ENCODE measurements at places on chromosomes 5 and 9.

DNA sequence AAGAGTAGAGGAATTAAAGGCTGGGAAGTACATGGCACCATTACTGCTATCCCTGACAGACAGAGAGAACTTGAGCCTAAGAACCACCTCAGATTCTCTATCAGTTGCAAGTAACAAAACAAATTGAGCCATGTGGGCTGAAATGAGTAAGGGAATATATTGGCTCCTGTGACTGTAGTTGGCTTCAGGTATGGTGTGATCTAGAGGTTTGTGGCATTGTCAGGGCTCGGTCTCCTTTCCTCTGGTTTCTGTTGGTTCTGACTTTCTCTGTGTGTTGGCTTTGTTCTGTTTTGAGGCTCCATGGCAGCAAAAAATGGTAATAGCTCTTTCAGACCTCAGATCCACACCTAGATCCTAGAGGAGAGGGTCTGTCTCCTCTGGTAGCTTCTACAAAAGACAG lies 5.7 kb downstream of the GALNT10 start:
- DNase-seq, result no peak

DNA sequence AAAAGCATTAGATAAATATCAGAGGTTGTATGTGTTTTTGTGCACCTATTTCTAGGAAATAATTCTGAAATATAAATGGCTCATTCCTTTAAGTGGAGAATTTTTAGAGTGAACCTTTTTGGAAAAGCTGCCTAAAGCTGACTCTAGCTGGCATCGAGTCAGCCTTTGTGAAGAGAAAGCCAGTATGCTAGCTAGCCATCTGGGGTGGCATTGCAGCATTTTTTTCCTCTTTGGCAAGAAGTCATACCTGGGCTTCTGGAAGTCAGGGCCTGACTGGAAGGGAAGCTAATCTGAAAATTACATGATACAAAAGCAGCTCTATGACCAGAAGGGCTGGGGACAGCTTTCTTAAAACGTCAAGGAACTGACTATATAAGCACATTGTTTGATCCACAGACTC lies 19.7 kb downstream of the ANP32B start:
- no peak for DNase-seq

DNA sequence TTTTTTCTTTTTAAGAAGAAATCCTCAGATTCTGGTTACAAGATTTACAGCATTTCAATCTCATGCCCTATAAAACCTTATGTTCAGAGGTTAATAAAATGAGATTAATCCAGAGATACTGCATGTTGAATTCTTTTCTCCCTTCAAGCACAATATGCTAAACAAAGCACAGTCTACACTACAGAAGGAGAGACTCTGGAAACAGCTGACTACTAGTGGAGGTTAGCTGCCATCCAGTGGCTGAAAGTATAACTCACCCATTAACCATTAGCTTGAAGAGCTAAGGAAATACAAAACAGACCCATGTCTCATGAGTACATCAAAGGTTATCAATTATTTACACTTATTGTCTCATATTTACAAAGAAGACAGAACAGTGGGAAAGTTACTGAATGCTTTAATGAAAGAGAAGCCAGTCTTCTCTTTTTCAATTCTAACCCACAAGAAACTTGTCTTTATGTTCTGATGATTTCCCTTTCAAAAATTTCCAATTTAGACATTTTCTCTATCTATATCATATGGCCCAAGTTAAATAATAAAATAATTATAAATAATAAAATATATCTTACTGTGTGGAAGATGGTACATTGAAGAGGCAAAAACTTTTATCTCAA lies 12.7 kb upstream of the DNAH5 start:
- peak; percentile 46 for DNase-seq

DNA sequence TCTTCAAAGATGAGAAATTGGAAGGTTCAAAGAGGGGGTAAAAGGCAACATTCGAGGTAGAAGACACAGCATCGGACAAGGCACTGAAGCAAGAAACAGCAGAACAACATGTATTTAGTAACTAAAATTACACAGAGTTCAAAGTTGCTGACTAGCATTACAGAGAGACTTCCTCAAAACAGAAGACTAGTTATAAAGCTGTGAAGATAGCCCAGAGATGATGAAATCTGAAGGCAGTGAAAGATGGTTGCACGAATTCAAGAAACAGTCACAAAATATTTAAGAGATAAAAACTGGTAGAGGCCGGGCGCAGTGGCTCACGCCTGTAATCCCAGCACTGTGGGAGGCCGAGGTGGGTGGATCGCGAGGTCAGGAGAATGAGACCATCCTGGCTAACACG lies 16.3 kb downstream of the MAPKAP1 start:
- DNase-seq, result peak; percentile 63

- no peak for DNase-seq
These were observed 67.2 kb upstream of the MEGF10 start for GRCh38 chr5:127223256-127223974.

- no peak for DNase-seq
These were observed 561.3 kb downstream of the PSAT1 start for GRCh38 chr9:78858266-78858665.

DNA sequence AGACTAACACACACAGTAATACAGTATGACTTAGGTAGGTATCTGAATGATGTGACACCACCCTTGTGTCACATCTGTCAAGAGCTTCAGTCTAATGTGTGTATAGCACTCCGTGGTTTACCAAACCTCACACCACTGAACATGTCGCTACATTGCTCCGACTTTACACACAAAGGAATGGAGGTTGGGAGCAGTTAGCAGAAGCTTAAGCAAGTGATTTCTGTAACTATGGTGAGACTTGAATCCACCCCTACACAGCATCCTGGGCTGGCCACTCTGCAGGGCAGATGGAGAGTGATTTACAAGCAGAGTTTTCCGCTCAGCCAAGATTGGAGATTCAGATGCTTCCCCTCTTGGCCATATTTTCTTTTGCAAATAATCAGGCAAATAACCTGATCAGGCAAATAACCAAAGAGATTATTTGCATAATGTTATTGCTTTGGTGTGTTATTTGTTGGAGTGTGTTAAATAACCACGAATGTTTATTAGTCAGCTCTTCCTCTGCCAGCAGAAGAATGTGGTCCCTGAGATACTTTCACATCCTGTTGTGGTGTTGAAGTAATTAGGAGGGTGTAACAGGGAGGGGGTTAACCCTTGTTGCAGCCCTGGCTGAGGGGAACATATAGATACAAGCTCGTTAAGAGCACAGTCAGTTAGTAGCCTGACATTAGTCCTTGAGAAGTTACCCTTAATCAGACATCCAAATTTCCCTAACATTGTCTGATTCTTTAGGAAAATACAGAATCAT lies 92.8 kb downstream of the SNX18 start:
- peak; percentile 80 for DNase-seq

GRCh38 chr9:89550346-89550927 lies 52.5 kb upstream of the SEMA4D start:
- peak; percentile 25 for DNase-seq

- DNase-seq, result no peak
These were observed 533.5 kb downstream of the RAB3C start for GRCh38 chr5:59116231-59116865.

DNA sequence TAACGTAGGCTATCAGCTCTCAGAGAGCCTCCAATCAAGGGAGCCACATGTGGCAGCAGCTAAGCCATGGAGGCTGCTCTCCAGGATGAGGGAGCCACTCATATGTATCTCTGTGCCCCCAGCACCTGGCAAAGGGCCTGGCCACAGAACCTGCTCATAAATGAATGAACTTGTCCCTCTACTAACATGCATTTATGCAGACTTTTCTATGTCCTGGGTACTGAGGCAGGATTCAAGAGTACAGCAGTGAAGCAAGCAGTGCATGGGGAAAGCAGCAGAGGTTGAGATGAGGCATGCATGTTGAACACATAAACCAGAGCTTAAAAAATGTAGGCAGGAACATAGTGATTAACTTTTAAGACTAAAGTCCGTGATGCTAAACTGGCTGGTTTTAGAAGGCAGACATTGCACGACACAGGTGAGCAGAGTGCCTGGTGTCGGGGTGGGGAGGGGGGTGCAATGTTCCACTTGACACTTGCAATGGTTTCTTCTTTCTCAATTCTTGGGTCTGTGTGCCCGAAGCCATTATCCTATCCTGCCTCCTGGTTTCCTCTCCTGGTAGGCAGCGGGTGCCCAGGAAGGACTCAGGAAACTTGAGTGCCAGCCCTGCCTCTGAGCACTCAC lies 142.8 kb upstream of the ALDH1B1 start:
- DNase-seq, result no peak

DNA sequence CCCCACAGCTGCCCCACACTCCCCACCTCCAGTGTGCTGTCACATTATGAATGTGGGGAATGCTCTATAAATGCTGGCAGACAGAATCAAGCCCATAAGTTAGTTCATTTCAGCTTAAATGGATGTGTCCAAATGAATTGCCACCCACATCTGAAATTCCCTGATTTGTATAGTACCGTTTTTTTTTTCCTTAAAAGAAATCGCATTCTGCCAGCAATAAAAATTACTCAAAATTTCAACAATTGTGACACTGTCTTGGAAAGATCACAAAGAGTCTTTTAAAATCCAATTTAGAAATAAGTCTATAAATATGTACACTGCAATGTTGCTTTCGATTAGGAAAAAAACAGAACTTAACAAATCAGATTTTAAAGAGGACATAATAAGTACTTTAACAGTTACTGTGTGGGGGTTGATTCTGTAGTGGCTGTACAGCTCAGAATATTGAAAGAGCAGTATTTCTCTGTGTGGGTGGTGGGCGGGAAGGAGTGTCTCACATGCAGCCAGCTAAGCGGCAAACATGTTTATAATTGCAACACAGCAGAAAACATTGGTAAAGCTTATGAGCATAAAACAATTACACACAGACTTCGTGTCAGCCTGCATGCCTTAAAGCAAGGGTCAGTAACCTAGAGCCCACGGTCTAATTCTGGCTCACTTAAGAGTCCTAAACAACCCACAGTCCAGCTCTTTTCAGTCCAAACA lies 24.9 kb upstream of the CSNK1G3 start:
- DNase-seq, result peak; percentile 66

GRCh38 chr5:78483809-78484521 lies 123.5 kb downstream of the SCAMP1 start:
- DNase-seq, result peak; percentile 70

GRCh38 chr9:113622600-113623400 lies 159.3 kb downstream of the RGS3 start:
- DNase-seq, result peak; percentile 41

DNA sequence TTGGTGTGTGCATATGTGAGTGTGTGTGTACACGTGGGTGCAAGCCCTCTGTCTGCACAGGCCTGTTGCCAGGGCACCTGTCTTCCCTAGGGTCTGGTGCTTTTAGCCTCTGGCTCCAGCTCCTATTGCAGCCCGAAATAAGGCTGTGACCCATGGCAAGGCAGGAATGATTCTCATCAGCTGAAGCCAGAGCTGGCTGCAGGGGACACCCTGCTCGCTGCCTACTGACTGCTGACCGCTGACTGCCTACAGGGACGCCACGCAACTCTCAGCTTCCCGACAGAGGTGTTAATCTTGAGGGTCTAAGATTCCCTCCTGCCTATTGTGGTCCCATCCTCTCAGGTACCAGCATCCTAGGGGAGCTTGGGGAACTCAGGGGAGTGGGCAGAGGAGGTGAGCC lies at the start of gene MYOZ3:
TSS of gene MYOZ3 (plus strand) at position 166 of the 400 bp plus-strand sequence. CDS start 1,691 bp downstream, outside the sequence.
- no peak for DNase-seq

DNA sequence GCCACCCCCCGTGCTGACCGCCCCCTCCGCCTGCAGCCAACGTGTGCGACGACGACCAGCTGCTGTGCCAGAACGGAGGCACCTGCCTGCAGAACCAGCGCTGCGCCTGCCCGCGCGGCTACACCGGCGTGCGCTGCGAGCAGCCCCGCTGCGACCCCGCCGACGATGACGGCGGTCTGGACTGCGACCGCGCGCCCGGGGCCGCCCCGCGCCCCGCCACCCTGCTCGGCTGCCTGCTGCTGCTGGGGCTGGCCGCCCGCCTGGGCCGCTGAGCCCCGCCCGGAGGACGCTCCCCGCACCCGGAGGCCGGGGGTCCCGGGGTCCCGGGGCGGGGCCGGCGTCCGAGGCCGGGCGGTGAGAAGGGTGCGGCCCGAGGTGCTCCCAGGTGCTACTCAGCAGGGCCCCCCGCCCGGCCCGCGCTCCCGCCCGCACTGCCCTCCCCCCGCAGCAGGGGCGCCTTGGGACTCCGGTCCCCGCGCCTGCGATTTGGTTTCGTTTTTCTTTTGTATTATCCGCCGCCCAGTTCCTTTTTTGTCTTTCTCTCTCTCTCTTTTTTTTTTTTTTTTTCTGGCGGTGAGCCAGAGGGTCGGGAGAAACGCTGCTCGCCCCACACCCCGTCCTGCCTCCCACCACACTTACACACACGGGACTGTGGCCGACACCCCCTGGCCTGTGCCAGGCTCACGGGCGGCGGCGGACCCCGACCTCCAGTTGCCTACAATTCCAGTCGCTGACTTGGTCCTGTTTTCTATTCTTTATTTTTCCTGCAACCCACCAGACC lies 80.2 kb downstream of the NTNG2 start:
- DNase-seq, result peak; percentile 81

DNA sequence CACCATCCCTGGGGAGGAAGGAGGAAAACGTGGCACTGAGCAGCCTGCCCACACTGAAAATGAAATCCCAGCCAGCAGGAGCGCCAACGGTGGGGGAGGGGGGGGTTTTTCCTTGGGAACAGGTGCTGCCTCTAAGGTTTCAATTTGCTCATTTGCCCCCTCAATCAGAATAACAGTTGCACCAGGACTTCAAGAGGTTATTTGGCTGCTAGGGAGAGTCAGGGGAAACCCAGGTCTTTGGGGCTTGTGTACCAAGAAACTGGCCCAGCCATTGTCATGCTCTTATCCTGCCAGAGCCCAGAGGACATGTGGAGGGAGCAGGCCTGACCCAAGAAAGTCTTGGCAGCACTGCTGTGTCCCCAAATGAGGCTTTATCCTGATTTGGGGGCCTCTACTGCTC lies 66.5 kb downstream of the NDFIP1 start:
- DNase-seq, result no peak

DNA sequence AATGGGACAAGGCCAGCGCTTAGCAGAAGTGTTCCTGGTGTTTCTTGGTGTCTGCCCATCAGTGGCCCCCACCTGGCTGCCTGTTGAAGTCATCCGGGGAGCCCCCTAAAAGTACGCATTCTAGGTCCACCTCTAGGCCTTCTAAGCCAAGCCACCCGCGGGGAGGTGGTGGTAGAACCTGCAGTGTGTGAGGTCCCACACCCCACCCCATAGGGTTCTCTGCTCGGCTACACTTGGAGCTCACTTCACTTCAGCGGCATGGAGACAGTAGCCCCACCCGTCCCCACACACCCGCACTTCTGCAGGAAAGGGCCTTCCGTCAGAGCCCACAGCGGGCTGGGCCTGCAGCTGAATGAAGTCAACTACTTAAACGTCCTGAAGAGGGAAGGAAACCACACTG lies 29.6 kb upstream of the FCN2 start:
- DNase-seq, result no peak

DNA sequence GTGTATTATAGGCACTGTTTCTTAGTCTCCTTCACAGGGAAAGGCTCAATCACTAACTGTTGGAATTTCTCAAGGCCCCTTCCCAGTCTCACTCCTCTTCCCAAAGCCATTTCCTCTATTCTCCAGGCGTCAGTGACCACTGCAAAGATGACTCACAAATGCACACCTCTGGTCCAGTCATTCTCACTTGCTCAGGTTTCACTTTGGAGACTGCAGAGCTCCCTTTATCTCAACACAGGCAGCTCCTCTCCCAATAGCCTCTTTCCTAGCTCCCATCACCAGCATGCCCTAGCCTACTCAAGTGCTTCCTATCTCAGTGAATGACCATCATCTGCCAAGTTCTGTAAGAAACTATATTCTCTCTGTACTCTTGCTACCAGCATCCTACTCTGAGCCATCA lies 323.6 kb downstream of the NTRK2 start:
- DNase-seq, result no peak

GRCh38 chr5:63025679-63026078 lies 447.1 kb downstream of the LRRC70 start:
- DNase-seq, result no peak

Data from suppressor macrophage treated with lipopolysaccharide for 4 hours (primary cell).